Choroid plexus epithelial cell (primary cell): ENCODE measurements at places on chromosomes 11 and 22.
A peak's percentile ranks its signal among the peaks of the same experiment; 100 is the strongest.

- DNase-seq = no peak
Observed at GRCh38 chr11:113464416-113464815, 10.8 kb downstream of the DRD2 start.

DNA sequence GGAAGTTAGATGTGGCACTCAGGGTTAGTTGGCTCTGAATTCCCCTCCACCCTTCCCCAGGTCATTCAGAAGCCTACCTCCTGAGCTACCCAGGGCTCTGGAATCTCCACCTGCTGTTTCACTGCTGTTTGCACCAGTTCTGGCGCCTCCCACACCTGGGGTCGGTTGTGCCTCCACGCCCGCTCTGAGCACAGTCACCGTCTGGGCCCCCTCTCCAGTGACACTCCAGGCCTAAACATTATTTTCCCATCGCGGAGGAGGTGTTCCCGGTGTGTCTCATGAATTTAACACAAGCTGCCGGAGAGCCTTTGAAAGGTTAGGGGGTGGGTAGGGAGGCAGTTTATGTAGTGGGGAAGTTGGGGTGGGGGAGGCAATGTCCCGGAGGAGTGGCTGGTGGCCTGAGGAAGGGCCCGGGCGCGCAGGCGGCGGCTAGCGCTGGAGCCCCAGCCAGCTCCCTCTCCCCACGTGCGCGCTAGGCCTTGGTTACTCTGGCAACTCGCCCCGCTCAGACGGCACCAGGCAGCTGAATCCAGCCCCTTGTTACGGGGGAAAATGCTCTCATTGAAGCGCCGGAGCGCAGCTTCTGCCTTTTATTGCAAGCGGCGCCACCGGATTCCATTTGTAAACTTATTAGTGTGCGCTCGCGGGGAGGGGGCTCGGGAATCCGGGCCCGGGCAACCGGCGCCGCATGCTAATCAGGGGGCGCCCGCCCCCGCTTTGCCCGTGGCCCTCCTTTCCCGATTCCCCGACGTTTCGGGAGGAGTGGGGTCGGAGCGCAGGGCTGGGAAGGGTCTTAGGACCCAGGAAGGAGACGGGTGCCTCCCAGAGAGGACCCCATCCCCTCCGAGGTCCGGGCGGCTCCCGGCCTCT is 52.4 kb downstream of the GRIK4 start:
- peak; percentile 41 for DNase-seq

- DNase-seq = no peak
Observed at GRCh38 chr11:68509066-68509465, 48.5 kb downstream of the PPP6R3 start.

GRCh38 chr11:12534549-12534948 is 139.7 kb upstream of the TEAD1 start:
- no peak for DNase-seq

DNA sequence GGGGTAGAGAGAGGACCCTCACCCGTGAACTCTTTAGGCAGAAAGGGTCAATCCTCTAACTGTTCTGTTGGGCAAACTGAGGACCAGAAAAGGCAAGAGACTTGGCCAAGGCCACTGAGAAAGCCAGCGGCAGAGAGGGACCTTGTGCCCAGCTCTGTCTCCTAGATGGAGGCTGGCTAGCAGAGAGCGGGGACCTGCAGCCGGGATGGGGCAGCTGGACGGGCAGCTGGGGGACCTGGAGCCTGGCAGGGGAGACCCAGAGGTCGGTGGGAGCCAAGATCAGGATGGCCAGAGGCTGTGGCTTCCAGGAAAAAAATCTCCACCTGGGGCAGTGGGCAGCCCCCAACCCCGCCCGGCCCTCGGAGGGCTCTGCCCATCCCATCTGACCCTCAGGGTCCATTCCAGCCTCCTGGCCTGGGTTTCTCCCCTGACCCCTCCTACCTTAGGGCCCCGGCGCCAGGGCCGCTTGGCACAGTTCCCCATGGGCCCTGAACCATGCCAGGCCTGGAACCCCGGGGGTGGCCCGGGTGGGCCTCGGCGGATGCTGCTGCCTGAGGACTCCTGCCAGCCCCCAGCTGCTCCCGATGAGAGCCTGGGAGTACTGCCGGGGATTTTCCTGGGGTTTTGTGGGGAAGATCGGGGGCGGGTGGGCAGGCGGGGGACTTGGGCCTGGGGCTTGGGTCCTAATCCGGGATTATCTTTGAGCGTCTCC is at the start of gene CABP2:
TSS of gene CABP2 (minus strand) at position 603 of the 712 bp plus-strand sequence. CDS start at position 483, 120 bp downstream.
- no peak for DNase-seq

DNA sequence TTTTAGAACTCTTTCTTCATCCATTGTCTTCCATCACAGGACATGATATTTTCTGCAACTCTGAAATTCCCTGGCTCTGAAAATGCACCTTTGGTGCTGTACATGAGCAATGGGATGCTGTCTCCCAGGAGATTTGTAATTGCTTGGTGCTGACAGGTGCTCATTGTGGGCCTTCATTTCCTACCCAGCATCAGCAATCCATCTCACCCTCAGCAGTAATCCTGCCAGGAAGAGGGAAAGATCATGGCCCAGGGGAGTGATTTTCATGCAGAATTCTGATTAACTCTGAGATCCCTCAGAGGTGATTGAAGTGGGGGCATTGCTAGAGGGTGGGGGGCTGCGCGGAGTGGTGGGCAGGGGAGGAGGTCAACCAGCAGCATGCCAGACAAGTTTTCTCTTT is 651.7 kb downstream of the NELL1 start:
- DNase-seq = no peak

DNA sequence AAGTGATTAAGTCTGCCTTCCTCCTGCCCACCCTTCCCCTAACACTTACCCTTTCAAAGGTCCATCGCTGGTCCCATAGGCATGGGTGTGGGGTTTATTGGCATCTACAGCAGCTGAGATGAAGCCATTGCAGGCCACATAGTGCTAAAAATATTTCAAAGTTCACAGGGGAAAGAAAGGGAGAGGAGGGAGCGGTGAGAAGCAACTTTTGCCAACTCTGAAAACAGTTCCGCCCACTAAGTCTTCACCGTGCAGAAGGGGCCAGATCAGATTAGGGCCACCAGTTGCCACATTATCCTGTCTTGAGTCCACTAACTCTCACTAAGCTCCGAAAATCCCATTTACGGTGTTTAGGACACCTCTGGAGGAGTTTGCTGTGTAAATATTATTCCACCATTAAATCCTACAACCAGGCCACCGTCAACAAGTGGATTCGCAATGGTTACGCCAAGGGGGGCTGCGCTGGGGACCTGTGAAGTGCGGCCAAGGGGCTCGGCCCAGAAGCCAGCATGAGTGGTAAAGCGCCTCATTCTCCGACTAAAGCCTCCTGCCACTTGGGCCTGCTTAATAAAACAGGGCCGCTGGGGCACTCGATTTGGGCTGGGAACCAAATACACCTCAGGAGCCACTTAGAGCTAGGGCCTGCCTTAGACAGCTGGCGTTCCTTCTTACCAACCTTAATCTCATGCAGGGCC is 534.9 kb downstream of the MIAT start:
- DNase-seq = peak; percentile 33

GRCh38 chr11:17865765-17866428 is 131.3 kb downstream of the KCNC1 start:
- DNase-seq = no peak

GRCh38 chr11:121936370-121936769 is 179.6 kb downstream of the BLID start:
- DNase-seq = peak; percentile 28

- peak; percentile 74 for DNase-seq
Observed at GRCh38 chr11:114399490-114400215, 658 bp downstream of the C11orf71 start.
